ENCODE measurements at places on chromosomes 16 and 17.

DNA sequence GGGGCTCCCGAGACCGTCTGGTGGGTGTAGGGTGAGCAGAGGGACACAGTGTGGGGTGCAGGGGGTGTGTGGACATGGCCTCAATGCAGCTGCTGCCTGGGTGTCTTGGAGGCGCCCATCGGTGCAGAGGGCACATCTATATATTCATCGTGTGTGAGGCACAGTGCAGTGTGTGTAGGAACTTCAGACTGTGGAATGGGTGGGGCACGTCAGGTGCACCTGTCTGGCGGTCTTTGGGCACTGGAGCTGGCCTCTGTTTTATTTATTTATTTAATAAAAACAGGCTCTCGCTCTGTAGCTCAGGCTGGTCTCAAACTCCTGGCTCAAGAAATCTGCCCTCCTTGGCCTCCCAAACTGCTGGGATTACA, 16.8 kb downstream of the LASP1 start:
- no peak for DNase-seq

DNA sequence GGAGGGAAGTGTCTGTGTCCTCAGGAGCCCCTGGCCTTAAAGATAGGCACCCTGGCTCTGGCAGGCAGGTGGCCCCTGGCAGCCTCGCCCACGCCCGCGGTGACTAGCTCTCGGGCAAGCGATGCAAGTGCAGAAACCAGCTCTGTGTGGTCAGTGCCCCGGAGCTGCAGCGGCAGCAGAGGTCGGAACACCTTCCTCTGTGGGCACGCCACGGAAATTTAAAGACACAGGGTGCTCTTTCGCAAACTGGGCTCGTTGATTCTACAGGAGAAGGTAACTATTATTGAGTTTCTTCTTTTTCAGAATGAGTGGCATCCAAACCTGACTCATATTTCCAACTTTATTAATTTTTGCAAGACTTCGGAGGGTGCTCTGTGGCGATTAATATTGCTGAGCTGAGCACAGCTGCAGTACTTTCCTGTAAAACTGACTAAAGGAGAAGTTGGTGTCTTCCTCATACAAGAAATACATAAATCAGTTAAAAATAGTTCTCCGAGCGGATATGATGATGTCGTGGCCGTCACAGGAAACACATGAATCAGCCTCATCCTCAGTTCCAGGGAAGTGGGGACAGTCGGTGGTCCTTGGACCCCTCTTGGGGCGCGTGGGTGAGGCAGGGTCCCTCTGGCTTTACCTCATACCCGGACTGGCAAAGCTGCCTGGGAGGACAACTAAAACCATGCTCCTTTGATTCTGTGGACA, 120.2 kb downstream of the METRNL start:
- DNase-seq, result no peak

DNA sequence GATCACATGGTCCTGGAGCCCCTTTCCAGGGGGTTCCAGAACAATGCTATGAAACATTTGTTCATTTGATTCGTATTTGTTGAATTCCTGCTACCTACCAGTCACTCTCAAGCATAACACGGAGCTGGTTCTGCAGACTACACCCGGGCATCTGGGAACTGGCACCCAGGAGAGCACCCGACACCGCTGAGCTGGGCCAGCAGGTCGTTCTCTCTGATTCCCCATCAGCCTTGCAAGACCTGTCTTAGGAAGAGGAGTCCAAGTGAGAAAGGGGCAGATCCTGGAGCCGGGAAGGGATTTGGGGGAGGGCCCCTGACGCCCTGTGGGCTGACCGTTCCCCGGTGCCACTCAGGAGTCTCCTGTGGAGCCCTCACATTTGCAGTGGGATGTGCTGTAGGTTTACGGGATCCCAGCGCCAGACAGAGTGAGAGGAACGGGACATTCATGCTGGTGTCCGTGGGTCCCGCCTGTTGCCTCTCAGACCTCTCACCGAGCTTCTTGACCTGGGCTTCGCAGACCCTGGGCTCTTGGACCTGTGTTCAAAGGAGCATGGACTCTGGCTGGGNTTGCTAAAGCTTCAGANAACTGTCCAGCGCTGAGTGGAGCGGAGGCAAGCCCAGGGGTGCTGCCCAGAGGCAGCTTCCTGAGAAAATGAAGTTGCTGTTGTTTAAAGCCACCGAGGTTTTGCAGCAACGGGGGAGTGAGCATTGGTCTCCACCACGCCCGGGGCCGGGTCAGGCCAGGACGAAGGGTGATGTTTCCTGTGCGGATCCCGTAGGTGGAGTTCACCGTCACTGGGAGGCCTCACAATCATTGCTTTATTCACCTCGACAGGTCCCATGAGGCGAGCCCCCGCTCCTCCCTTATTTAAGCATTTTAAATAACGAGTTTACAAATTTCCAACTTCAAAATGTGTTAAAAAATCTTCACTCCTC, 49.2 kb downstream of the METRNL start:
- DNase-seq, result no peak

DNA sequence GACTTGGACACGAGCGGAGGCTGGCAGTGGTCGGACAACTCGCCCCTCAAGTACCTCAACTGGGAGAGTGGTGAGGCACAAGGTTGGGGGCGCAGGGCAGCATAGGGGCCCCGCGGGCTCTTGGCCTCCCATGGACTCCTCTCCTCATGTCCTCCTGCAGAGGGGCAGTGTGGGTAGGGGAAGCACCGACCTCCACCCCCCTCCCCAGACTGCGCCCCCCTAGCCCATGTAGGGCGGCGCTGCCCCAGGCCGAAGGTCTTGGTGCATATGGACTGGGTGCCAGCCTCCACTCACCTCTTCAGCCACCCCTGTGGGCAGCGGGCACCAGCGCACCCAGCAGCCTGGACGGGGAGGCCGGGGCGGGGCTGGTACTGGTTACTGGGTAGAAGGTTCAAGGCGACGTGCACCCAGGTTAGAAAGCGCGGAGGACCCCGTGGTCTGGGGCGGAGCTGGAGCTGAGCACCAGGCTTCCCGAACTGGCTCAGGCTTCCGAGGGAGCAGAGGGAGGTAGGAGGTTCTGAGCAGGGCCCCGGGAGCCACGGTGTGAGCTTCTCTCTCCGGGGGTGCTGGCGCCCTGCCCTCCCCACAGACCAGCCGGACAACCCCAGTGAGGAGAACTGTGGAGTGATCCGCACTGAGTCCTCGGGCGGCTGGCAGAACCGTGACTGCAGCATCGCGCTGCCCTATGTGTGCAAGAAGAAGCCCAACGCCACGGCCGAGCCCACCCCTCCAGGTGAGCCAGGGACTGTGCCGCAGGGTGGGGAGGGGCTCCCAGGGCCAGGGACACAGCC, 39.5 kb downstream of the MRC2 start:
- DNase-seq, result no peak

- DNase-seq, result no peak
These were observed 70.4 kb downstream of the MMD start for GRCh38 chr17:55351226-55351625.

- DNase-seq, result no peak
These were observed 87.9 kb downstream of the CLEC16A start for GRCh38 chr16:11032000-11032921.

- DNase-seq, result no peak
These were observed 9.7 kb downstream of the RMI2 start for GRCh38 chr16:11354733-11355574.

- no peak for DNase-seq
These were observed 318.4 kb downstream of the SEC14L1 start for GRCh38 chr17:77459018-77459755.

- peak; percentile 36 for DNase-seq
These were observed 21.4 kb downstream of the MPRIP start for GRCh38 chr17:17063546-17064122.

DNA sequence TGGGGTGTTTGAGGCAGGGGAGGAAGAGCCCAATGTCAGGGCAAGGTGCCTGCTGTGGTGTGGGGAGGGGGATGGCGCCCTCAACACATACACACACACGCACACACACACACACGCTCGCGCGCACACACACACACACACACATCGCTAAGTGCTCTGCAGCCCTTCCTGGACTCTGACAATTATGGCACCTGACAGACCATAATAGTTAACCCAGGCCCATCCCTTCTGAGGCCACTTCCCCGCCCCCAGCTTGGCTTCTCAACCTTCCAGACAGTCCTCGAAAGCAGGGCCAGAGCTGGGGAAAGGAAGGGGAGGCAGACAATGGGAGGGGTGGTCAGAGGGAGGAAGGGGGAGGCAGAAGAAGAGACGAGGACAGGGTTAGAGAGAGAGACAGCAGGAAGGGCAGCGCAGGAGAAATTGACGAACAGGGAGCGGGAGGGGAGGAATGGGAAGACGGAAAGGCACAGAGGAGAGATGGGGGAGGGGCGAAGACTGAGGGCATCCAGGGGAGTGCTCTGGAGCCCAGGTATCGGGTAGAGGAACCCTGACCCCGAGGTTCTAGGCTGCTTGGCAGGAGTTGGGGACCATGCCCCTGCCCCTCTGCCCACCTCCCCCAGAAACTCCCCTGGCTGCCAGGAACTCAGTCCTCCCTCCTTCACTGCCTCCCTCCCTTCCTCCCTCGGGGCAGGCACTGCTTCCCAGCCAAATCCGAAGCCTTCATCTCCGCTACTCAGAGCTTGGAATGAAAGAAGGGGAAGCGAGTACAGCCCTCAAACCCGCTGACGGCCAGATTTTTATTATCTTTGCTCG, 4.0 kb downstream of the SRCIN1 start:
- peak; percentile 69 for DNase-seq

GRCh38 chr17:78305801-78306200, 54.1 kb downstream of the SOCS3 start:
- DNase-seq, result no peak

DNA sequence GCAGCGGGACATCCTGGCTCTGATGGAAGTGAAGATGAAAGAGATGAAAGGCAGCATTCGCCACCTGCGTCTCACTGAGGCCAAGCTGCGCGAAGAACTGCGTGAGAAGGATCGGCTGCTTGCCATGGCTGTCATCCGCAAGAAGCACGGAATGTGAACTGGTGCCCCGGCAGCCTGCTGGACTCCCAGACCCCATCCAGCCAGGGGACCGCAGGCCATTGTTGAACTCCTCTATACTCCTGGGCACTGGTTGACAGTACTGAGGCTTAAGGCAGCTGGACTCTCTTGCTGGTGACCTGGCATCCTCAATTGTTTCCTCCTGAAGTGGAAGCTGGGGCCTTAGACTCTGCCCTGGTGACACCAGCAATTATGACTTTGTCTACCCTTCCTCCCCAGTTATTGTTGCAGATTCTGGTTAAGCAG, 1.2 kb downstream of the THAP11 start:
- no peak for DNase-seq

DNA sequence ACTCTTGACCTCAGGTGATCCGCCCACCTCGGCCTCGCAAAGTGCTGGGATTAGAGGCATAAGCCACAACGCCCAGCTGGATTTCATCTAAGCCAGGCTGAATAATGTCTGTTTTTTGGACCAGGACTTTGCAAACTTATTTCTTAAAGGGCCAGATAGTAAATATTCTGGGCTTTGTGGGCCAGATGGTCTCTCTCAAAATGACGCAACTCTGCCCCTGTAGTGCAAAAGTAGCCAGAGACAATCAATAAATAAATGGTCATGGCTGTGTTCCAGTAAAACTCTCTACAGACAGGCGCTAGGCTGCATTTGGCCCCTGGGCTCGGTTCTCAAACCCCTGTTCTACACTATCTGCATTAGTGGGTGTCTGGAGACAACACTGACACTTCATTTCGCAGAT, 121.9 kb upstream of the CDH13 start:
- no peak for DNase-seq

DNA sequence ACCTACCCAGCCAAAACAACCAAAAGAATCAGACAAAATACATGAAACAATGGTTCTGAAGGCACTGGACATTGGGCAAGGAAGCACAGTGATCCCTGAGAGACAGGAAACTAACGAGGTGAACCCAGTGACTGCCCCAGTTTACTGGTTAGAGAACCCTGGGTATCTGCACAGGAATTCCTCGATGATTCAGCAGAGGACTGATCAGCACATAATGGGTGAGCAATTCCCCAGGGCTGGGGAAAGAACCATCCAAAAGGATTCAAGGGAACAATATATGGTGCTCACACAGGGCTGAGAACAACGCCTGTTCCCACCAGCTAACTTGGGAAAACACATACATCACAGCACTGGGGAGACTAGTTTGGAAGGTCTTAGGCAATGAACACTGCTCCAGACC, 167.2 kb downstream of the PARN start:
- no peak for DNase-seq

- no peak for DNase-seq
These were observed at the start of gene UNC13D for GRCh38 chr17:75843577-75844529. UNC13D (minus strand) TSS chr17:75844404; CDS start chr17:75844337, 67 bp downstream.

DNA sequence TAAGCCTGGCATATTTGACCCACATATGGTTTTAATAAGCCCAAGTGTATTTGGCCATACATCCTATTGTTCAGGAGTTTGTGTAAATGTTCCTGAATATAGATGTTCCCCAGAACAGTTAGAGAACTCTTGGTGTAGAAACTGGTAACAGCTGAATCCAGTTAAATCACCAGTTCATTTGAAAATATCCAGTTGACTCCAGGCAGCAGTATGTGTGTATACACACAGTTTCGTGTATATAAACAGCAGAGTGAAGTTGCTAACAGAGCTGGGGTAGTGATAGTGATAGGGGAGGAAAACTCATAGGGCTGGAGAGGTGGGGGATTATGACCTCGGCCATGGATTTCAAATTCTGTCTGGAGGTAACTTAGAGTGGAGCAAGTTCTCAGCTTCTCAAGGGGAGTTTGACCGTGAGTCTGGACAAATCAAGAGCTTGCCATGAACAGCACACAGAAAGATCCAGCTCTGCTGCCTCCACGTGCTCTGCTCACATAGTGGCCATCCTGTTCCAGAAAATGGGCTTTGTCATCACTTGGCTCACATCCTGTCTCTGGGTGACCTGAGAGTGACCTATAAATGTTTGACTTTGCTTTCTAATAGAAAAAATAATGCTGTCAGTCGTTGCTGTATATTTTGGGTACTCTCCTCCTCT, 30.6 kb upstream of the MMD start:
- no peak for DNase-seq

DNA sequence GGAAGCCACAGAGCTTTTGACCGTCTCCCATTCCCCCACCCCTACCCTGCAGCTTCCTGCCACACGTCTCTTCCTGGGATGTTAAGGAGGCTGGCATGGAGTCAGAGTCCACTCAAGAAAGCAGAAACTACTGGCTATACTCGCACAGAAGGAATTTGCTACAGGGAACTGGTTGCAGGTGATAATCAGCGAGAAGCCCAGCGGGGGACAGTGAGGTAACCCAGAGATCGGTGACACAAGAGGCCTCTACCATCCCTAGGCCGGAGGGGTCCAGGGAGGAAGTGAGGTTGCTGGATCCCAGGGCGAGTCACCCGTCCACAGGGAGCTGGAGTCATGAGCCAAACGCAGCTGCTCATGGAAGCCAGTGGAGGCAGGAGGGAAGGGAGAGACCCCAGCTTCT, 93.7 kb downstream of the SDK2 start:
- DNase-seq, result no peak

- no peak for DNase-seq
These were observed 6.7 kb upstream of the MAP2K6 start for GRCh38 chr17:69407759-69408158.

GRCh38 chr17:58747674-58748073, 8.0 kb upstream of the PPM1E start:
- no peak for DNase-seq

GRCh38 chr16:314795-315299, 31.9 kb downstream of the PDIA2 start:
- DNase-seq, result no peak

All from cerebellar cortex (tissue), 1 donor.